Hindlimb muscle (tissue), 1 donor: ENCODE measurements at places on chromosomes 12 and 14.

- DNase-seq, result no peak
These were observed 30.4 kb upstream of the IFT81 start for GRCh38 chr12:110093631-110094311.

DNA sequence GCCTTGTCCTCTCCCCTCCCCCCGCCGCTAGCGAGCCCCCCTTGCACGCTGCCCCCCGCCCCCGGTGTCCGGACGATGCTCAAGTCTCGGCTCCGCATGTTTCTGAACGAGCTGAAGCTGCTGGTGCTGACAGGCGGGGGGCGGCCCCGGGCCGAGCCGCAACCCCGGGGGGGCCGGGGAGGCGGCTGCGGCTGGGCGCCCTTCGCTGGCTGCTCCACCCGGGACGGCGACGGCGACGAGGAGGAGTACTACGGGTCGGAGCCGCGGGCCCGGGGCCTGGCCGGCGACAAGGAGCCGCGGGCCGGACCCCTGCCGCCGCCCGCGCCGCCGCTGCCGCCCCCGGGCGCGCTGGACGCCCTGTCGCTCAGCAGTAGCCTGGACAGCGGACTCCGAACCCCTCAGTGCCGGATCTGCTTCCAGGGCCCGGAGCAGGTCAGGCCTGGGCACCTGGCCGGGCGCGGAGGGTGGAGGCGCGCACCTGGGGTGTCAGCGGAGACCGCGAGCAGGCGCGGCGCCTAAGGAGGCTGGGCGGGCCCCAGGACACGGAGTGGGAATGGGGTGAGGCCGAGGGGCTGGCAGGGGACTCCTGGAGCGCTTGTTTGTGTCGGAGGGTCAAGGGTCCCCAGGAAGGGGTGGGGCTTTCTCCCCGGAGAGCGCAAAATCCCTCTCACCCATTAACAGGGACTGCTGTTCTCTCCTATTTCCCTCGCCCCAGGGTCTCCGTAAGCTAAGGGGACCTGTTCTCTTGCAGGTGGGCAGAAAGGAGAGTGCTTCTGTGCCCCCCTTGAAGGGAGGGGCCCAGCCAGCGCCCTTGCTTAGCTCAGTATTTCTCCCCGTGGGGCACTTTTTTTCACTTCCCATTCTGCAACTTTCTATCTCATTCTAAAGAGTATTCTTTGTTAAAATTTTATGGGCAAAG lies 810 bp downstream of the MARCHF9 start:
- DNase-seq, result no peak

- no peak for DNase-seq
These were observed 209.4 kb downstream of the RASSF9 start for GRCh38 chr12:85626784-85627171.

DNA sequence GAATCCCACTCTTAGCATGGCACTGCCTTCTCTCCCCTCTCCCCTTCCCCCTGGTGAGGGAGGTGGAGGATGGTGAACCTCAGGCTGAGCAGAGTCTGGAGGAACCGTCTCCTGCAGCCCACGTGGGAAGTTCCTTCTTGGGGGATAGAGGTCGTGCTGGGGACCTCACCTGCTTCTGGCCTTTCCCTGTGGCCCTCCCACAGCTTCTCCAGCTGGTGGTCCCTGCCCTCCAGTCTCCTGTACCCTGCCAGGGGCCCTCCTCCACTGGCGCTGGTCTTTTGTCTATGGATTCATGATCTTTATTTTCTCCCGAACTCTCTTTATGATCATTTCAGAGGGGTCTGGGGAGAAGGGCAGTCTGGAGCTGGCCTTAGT lies 9.0 kb upstream of the MTA1 start:
- no peak for DNase-seq
